Astrocyte of the cerebellum (primary cell): ENCODE measurements at places on chromosomes 13 and 19.

DNA sequence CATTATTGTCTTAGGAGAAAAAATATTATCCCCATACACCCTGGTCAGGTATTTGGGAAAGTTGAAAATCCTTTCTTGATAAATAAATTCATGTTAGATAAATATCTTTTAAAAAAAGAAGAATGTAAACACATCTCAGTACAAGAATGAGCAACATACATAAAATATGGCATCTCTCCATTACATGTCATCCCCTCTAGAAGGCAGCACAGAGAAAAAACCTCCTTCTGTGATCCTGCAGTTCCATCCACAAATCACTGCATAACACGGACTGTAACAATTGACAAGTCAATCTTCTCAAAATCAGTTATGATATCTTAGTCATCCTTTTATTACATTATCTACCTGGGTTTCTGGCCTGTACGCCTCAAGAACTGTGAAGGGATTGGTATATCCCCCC is 683.9 kb upstream of the KLHL1 start:
- no peak for DNase-seq

GRCh38 chr13:100476963-100477362 is 111.6 kb downstream of the GGACT start:
- DNase-seq, result no peak

GRCh38 chr19:3617463-3617862 is 9.1 kb downstream of the CACTIN start:
- DNase-seq, result no peak

GRCh38 chr19:52248241-52248640 is 21.1 kb upstream of the ZNF766 start:
- DNase-seq, result no peak

GRCh38 chr13:44903574-44903985 is 85.7 kb downstream of the NUFIP1 start:
- DNase-seq, result peak; percentile 85

DNA sequence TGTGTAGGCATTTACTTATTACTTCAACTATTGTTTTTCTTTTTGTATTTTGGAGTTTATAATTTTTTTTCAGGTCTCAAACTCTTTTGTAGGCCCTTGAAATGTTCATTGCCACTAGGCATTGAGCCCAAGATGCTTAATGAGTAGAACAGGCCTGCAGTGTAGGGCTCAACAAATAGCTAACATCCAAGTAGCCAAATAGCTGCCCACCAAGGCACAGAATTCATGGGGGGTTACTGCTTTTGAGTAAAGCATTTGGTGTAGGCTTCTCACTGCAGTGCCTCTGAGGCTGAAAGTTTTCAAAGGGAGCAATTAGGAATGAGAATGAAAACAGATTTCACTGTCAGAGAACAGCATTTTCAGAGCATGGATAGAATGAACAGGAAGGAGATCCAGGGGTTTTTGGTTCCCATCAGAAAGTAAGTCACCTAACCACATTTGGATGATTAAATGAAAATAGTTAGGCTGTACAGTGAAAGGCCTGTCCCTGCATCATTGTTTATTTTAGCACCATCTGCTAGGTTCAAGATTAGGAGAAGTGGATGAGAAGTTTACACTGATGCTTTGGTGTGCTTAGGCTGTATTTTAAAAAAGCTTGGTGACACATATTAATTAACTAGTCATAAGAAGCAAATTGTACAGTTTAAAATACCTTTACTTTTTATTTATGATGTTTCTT is 61.0 kb downstream of the EDNRB start:
- DNase-seq, result no peak

DNA sequence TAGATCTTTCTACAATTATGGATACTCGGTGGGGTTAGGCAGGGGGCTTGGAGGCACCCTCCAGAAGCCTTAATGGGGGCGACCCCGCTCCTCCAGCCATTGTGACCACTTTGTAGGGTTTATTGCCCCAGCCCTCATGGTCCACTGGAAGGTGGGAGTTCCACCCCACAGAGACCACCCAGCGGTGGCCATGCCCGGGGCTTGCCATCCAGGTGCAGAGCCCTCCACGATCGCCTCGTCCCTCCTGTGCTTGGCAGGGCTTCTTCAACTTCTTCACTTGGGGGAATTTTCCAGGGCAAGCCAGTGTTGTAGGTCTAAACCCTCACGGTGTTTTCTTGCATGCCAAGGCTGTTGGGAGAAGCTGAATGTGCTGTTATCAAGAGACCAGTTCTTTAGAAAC is 16.1 kb downstream of the ZNF536 start:
- no peak for DNase-seq

- DNase-seq, result no peak
Observed at GRCh38 chr13:24502533-24503378, 9.8 kb downstream of the PARP4 start.
